Transverse colon (tissue), 4 donors: ENCODE measurements at places on chromosomes 7 and 10. TPM values are rescaled to one million over a fixed set of nuclear protein-coding genes. Genes with fewer than 3 reads are reported as not detected.

GRCh38 chr10:103977204-103977603, 10.3 kb downstream of the SLK start:
- DNase-seq = no peak
- no peaks in the 10 kb centered on the region for H3K27me3 ChIP-seq
- H3K4me1 ChIP-seq = no peaks in the 10 kb centered on the region
- no peaks in the 10 kb centered on the region for H3K36me3 ChIP-seq
- no peak overlapping the region for H3K27ac ChIP-seq

GRCh38 chr10:102352066-102352715, 43.3 kb upstream of the NFKB2 start:
- no peak overlapping the region for H3K27ac ChIP-seq
- H3K4me1 ChIP-seq = no peaks in the 10 kb centered on the region
- no peaks in the 10 kb centered on the region for H3K27me3 ChIP-seq
- peak; percentile 59 for DNase-seq
- H3K36me3 ChIP-seq = no peaks in the 10 kb centered on the region
- H3K4me3 ChIP-seq = no peak overlapping the region

GRCh38 chr7:139869886-139870285, 40.8 kb downstream of the TBXAS1 start:
- H3K4me3 ChIP-seq = no peak overlapping the region
- DNase-seq = no peak
- H3K4me1 ChIP-seq = no peaks in the 10 kb centered on the region
- no peaks in the 10 kb centered on the region for H3K36me3 ChIP-seq

DNA sequence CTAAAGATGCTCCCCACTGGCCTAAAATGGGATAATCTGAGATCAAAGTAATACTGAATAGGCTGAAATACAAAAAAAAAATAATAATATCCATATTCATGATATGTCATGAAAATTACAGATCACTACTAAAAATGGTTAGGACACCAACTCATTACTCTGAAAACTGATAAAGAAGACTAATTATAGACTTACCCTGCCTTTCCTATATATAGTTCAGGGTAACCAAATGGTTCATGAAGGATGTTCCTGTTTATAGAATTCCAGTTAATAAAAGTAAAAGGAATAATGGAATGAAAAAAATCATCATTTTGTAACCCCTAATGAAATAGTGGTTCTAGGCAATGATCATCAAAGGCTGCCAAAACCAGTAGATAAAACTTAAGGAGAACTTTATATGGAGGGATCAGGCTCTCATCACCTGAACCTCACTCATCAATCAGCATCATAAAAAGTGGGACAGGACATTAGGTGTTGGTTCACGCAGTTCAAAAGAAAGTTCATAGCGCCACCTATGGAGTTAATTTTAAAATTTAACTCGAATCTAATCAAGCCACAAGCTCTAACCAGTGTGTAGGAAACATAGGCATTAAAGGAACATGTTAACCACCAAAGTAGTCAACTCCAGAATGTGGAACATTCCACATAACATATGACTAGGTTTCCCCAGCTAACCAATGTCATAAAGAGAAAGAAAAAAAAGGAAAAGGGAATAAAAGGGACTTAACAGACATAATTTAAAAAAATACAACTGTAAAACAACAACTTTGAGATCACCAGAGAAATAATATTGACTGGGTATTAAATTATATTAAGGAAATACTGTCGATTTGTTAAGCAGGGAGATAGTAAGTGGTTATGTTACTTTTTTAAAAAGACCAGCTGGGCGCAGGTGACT, 35.7 kb downstream of the P4HA1 start:
- peaks cover 5% of the 10 kb centered on the region for H3K4me1 ChIP-seq
- no peak for DNase-seq
- H3K36me3 ChIP-seq = no peaks in the 10 kb centered on the region
- H3K27me3 ChIP-seq = no peaks in the 10 kb centered on the region

DNA sequence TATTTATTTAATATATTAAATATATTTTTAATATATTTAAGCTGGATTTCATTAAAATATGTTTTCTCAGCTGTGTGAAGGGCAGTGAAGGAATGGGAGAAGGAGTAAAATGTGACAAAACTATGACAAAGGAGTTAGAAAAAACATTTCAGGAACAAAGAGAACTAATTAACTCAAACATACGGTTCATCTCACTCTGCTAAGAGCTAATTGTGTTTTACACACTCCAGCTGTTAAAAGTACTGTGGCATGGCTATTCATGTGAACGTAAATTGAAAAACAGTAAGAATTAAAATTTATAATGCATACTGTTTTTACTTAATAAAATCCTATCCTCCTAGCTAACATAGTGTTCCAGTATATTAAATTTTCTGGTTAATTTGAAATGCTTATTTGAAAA, 262.5 kb upstream of the GNAI1 start:
- H3K27me3 ChIP-seq = no peaks in the 10 kb centered on the region
- no peak overlapping the region for H3K4me3 ChIP-seq
- DNase-seq = no peak
- no peaks in the 10 kb centered on the region for H3K4me1 ChIP-seq
- H3K27ac ChIP-seq = no peak overlapping the region

- DNase-seq = no peak
- no peaks in the 10 kb centered on the region for H3K4me1 ChIP-seq
- no peaks in the 10 kb centered on the region for H3K27me3 ChIP-seq
- H3K4me3 ChIP-seq = no peak overlapping the region
- H3K36me3 ChIP-seq = no peaks in the 10 kb centered on the region
These were observed 38.1 kb upstream of the ANTXRL start for GRCh38 chr10:46248651-46249146.

LYZL1 gene
- total RNA-seq = not detected

OR2A7 gene
- total RNA-seq = 14.1 TPM

MYL10 gene
- not detected for total RNA-seq

ABCB1 gene
- total RNA-seq = 109 TPM
